ENCODE measurements at places on chromosomes 5 and 9.

- DNase-seq, result no peak
These were observed 101.1 kb downstream of the FGF18 start for GRCh38 chr5:171520300-171521174.

DNA sequence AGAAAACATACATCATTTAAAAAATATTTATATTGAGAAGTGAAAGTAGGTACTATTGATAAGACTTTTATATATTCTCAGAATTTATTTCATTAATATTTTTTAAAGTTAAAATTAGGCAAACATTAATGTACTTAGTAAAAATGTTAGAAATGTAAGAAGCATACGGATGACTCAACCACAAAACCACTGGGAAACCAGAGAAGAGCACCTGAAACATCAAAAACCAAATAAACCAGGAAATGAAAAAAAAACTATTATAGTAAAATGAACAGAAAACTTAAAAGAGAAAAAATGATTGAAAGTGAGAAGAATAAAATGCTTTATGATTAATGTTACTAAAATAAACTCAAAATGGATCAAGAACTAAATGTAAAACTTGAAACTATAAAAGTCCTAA is 233.2 kb upstream of the DAB2 start:
- no peak for DNase-seq

- no peak for DNase-seq
These were observed 158.3 kb upstream of the PITX1 start for GRCh38 chr5:135192351-135192750.

DNA sequence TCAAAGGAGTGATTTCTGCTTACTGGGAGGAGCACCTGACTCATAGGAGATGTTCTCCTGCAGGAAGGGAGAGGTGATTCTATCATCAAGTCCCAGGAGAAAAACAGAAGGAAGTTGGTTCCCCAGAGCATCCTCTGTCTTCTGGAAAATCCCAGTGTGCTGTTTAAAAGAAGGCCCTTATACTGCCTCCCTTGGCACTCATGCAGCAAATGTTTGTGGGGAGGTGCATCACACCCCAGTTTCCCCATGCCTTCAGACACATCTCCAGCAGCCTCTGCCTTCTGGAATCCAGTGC is 63.1 kb downstream of the PPARGC1B start:
- DNase-seq, result no peak

DNA sequence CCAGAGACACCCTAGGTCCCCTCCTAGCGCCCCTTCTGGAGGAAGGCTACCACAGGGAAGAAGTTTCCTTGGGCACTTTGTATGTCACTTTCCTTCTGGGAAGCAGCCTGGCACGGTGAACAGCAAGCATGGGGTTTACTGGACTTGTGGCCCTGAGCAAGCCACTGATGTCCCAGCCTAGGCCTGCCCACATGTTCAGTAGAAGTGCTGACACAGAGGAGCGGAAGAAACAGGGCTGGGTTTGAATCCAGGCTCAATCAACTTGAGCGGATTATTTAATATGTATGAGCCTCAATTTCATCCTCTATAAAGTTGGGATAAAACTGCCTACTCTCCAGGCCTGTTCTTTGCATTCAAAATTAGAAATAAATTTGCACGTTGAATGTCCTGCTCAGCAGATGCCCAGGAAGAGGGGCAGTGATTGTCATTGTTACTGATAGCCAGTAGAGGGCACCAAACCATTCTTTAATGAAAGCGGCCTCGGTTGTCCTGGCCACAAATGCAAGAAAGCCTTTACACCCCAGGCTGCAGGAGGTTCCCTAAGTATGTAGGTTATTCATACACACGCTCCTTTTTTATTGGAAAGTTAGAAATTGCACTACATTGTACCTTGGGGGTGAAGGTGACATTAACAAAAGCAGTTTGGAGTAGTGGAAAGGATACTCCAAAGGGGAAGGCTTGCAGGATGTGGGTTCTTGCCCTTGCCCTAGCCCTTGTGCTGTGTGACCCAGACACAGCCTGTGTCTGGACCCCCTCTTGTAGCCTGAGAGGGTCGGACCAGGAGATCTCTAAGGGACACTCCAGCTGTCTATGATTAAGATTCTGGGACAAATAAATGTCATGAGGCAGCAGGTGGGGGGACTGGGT is 13.4 kb upstream of the XPA start:
- peak; percentile 43 for DNase-seq

- no peak for DNase-seq
These were observed 6.7 kb downstream of the IRX4 start for GRCh38 chr5:1875843-1876659.

GRCh38 chr5:138573949-138574670 is 1.1 kb downstream of the HSPA9 start:
- no peak for DNase-seq

DNA sequence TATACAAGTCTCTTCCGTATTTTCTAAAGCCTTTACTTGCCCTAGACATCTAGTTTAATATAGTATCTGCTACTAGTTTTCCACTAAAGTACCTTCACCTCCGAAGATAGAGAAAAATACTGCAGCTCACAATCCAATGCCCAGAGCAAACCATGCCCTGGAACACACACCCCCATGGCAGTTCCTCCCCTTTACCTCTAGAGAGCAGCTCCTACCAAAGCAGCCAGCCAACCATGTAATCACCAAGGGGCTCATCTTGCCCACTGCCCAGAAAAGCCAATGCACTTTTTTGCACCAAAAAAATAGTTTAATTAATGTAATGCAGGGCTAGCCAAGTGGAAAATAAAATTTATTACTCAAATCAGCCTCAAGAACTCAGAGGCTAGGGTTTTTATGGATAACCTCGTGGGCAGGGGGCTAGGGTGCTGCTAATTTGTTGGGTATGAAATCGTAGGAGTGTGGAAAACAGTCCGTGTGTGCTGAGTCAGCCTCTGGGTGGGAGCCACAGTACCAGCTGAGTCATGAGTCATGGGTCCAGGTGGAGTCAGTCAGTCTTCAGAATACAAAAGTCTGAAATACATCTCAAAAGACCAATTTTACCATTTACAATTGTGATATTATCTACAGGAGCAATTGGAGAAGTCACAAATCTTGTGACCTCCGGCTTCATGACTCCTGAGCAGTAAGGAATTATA is 120.1 kb upstream of the ACO1 start:
- no peak for DNase-seq

GRCh38 chr5:57313716-57314115 is 139.9 kb downstream of the GPBP1 start:
- DNase-seq, result no peak

DNA sequence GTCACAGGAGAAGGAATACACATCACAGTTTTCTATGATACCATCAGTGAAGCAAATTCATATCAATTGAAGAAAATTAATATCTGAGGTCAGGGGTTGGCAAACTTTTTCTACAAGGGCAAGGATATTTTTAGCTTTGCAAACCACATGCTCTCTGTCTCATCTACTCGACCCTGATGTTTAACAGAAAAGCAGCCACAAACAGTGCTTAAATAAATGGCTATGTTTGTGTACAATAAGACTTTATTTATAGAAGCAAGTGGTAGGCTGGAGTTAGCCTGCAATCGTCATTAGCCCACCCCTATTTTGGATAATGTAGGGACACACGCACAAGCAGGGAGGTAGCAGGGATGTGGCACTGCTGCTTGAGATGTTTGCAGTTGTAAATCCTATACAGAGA is 251.4 kb downstream of the CETN3 start:
- no peak for DNase-seq

DNA sequence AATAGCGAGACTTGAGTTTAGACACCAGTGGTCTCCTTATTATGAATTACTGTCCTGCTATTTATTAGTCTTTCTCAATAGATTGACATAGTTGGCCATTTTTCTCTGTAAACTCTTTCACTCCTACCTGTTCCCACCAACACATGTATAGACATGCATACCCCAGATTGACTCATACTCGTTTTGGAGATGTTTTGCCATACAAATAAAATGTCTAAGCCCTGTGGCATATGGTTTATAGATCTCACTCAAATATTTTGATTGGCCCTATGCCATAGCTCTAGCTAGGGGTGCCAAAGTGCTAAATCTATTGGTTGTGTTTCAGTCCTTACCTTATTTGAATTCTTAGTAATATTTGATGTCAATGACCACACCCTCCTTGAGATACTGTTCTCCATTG is 42.3 kb downstream of the CAMK4 start:
- DNase-seq, result no peak

DNA sequence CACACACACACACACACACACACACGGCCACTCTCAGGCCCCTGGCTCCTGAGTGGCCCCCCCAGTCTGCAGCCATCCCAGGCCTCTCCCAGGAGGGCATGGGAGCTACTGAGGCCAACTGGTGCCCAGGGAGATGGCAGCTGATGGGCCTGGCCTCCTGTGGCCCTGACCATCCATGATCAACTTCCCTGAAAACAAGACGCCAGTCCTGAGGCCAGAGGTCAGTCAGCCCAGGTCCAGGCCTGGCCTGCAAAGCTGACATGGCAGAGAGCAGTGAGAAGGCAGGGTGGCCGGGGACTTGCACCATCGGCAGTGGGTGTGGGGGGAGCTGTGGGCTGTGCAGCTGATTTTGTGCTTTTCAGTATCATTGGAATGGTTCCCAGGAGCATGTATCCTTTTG is 47.0 kb downstream of the SARDH start:
- DNase-seq, result no peak

GRCh38 chr5:157165668-157166067 is 396 bp downstream of the GARIN3 start:
- no peak for DNase-seq

DNA sequence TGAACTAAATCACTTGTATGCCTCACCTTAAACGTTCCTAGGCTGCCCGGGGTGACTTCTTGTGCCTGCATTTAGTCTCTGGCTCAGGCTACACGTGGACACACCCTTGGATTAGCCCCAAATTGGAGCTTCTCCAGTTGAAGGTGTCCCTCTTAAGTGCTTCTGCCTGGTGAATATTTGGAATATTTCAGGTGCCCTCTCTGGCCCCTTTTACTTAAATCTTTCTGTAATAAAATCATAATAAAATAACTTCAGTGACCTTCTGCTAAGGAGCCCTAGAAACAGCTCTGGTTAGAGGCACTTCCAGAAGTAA is 74.3 kb upstream of the KLF9 start:
- DNase-seq, result no peak

DNA sequence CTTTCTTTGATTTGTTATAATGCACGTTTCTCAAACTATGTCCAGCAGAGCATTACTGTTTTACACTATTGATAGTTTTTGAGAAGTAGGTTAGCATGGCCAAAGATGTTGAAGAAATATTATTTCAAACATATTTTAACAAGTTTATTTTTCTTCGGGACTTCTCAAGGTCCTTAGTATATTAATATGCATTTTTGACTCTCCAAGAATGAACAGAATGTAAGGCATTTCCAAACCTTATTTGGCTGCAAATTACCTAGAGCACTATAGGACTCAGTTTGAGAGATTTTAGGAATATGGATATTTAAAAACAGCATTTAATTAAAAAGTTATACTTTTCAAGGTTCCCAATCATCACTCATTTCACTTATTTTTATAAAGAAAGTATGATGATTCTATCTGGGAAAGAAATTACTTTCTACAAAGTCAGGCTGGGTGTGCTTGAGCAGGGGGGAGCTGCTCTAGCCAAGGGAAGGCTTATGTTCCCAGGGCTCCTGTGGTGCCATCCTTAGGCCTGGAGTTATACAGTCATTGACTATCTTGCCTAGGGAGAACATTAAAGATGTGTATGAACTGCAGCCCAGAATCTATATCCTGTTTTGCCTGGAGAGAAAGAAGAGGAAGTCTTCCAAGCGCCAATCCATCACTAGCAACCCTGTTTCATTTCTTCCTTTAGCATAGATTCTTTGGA is 27.6 kb upstream of the NREP start:
- no peak for DNase-seq

DNA sequence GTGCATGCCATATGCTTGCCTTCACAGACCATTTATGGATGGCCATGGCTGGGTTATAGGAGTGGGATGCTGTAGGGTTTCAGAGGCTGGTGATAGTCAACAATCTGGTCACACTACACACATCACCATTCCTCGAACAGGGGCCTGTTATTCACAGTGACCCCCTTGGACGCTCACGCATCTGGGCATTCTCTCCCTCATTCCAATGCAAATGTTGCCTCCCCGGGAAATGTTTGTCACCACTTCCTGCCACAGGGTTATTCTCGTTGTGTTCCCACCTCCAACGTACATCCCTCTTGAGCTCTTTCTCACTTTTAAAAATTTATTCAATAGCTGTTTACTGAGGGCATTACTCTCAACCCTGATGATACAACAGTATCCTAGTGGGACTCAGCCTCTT is 135.4 kb downstream of the SCAMP1 start:
- no peak for DNase-seq

DNA sequence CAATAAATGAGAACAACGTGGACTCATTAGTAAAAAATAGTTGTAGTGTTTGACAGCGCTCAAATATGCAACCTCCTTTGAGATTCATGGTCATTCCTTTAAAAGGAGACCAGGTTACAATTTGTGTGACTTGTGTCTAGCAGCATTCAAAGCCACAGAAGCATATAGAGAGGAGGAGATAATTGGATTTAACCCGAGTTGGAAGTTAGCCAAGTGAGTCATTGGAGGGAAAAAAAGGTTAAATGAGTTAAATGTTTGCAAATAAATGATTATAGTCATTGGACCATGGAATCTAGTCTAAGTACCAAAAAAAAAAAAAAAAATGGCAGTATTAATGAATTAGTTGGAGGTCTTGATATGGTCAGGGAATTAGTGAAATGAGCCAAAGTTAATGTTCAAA is 90.9 kb downstream of the ITGA1 start:
- no peak for DNase-seq

Data from effector memory CD8-positive, alpha-beta T cell (primary cell).